ENCODE measurements at places on chromosomes 3 and 15. TPM values are rescaled to one million over a fixed set of nuclear protein-coding genes. Genes with fewer than 3 reads are reported as not detected.

CLRN1 gene
- total RNA-seq, result not detected

CYP1A2 gene
- total RNA-seq, result not detected

TTLL13 gene
- under 0.01 TPM for total RNA-seq

ARGFX gene
- not detected for total RNA-seq

GRK7 gene
- total RNA-seq, result not detected

ITIH3 gene
- 0.22 TPM for total RNA-seq

IMPG2 gene
- 0.99 TPM for total RNA-seq

GP5 gene
- total RNA-seq, result under 0.01 TPM

PLCH1 gene
- total RNA-seq, result not detected

GPR62 gene
- total RNA-seq, result not detected

SPESP1 gene
- 0.87 TPM for total RNA-seq

LMAN1L gene
- total RNA-seq, result not detected

ADAMTS9 gene
- 20.6 TPM for total RNA-seq

STRIT1 gene
- total RNA-seq, result not detected

THAP10 gene
- total RNA-seq, result 0.87 TPM

AQP9 gene
- total RNA-seq, result not detected

CFAP44 gene
- total RNA-seq, result 0.22 TPM

CCR9 gene
- not detected for total RNA-seq

ZNF770 gene
- 15.7 TPM for total RNA-seq

VIPR1 gene
- not detected for total RNA-seq

ZBTB20 gene
- 13.9 TPM for total RNA-seq

ANKUB1 gene
- total RNA-seq, result not detected

CCDC54 gene
- not detected for total RNA-seq

PLD1 gene
- 62.1 TPM for total RNA-seq

MYL3 gene
- not detected for total RNA-seq

LRRC3B gene
- not detected for total RNA-seq

CD276 gene
- 41.4 TPM for total RNA-seq

SLC30A4 gene
- 6.5 TPM for total RNA-seq
